Esophagus muscularis mucosa (tissue), 4 donors: ENCODE measurements at places on chromosomes 3 and 15. TPM values are rescaled to one million over a fixed set of nuclear protein-coding genes. Genes with fewer than 3 reads are reported as not detected.

PLOD2 gene
- 48.2 TPM for total RNA-seq

CPA3 gene
- total RNA-seq: 33.2 TPM

GNAT1 gene
- not detected for total RNA-seq

C2CD4A gene
- not detected for total RNA-seq

PLSCR4 gene
- total RNA-seq: 43.5 TPM

ZIC4 gene
- not detected for total RNA-seq

GRCh38 chr3:168693870-168694269 lies 598.1 kb upstream of the GOLIM4 start:
- H3K4me1 ChIP-seq: no peaks in the 10 kb centered on the region
- H3K36me3 ChIP-seq: no peaks in the 10 kb centered on the region
- no peak overlapping the region for H3K4me3 ChIP-seq
- H3K27me3 ChIP-seq: no peaks in the 10 kb centered on the region

DNA sequence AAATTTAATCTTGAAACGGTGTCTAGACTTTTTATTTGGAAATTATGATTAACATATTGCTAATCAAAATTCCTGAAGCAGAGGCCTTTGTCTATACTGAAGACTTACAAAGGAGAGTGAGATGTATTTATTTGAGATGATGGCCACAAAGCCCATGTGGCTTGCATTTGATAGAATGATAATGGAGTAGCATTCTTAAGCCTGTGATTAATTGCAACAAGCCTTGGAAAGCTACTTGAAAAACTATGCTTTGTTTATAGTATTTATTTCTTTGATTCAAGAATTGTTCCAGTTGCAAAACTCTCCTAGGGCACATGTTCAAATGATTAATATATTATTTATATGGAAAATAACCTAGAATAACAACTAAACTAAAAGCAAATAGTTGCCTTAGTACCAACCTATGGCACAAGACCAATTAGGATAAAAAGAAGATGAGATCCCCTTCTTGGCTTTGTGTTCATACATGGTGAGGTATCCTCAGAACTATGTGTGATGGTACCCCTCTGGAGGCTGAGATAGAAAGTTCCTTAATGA lies 244.1 kb upstream of the TBL1XR1 start:
- H3K27ac ChIP-seq: peak overlapping the region; percentile 82
- peak overlapping the region; percentile 47 for H3K4me3 ChIP-seq
- H3K27me3 ChIP-seq: no peaks in the 10 kb centered on the region
- H3K4me1 ChIP-seq: peaks cover 4% of the 10 kb centered on the region
- DNase-seq: no peak

DNA sequence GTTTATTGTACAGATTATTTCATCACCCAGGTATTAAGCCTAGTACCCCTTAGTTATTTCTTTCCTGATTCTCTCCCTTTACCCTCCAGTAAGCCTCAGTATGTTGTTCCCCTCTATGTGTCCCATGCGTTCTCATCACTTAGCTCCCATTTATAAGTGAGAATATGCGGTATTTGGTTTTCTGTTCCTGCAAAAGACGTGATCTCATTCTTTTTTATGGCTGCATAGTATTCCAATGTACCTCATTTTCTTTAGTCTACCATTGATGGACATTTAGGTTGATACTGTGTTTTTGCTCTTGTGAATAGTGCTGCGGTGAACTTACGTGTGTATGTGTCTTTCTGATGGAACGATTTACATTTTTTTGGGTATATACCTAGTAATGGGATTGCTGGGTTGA lies 36.7 kb downstream of the CEP63 start:
- no peak overlapping the region for H3K27ac ChIP-seq
- H3K27me3 ChIP-seq: no peaks in the 10 kb centered on the region
- H3K4me3 ChIP-seq: no peak overlapping the region

DNA sequence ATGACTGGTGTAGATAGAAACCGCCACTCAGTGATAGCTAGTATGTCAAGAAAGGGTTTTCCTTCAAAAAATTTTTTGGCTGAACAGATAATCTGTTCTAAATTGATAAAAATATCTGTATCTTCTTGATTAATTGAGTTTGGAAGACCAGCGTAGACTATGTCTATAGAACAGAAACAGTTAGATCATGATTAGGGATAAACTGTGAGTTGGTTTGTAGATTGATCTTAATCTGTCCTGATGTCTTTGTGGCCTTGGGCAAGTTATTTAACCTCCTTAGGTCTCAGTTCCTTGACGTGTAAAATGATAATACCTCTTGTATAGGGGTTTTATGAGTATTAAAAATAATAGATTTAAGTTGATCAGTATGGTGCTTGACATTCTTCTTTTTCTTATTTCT lies 4.7 kb downstream of the NFKBIZ start:
- no peaks in the 10 kb centered on the region for H3K27me3 ChIP-seq
- H3K27ac ChIP-seq: peak overlapping the region; percentile 99
- H3K4me3 ChIP-seq: peak overlapping the region; percentile 89
- no peak for DNase-seq

DNA sequence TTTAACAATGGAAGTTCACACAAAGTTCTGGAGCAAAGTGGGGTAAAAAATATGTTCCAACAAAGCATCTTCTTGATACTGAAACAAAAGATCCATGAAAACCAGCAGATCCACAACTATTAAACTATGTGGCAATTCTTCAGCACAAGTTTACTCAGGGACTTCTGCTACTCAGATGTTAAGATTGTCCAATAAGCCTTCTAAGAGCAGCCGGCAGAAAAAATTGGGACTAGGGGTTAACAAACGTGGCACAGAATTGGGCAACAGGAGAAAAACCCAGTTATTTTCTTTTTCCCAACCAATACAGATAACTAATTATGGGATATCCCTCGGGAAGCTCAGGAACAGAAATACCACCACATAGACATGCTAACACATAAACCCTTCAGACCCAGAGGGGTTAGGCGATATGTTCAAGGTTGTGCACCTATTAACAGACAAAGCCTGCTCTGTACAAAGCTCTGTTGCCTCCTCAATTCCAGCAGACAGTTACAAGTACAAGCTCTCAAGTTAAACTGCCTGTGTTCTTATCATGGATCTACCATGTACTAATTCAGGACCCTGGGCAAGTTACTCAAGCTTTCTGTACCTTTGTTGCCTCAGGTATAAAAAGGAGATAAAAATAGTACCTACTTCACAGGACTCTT lies 6.8 kb downstream of the SSR3 start:
- peaks cover 98% of the 10 kb centered on the region for H3K4me1 ChIP-seq
- no peaks in the 10 kb centered on the region for H3K27me3 ChIP-seq
- H3K36me3 ChIP-seq: peaks cover 60% of the 10 kb centered on the region
- H3K4me3 ChIP-seq: peak overlapping the region; percentile 33
- peak overlapping the region; percentile 77 for H3K27ac ChIP-seq

DNA sequence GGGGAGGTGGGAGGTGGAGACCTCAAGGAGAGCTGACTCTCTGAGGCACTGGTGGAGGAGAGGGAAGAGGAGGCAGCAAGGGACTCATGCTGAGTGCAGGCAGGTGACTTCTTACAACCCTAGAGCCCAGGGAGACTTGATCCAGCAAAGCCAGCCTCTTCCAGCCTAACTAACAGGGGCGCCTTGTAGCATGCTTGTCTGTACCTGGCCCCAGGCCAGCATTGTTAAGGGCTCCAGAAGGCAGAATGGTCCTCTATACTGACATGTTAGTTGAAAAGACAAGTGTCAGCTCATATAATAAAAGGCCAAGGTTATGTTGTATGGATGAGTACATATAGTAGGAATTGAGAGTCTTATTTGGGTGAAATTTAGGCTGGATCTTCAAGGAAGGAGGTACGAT lies 65.4 kb downstream of the CHDH start:
- no peak overlapping the region for H3K27ac ChIP-seq
- H3K4me1 ChIP-seq: peaks cover 3% of the 10 kb centered on the region
- no peaks in the 10 kb centered on the region for H3K27me3 ChIP-seq
- no peak for DNase-seq
- H3K4me3 ChIP-seq: no peak overlapping the region

- H3K36me3 ChIP-seq: no peaks in the 10 kb centered on the region
- no peak overlapping the region for H3K4me3 ChIP-seq
- peak overlapping the region; percentile 82 for H3K27ac ChIP-seq
Measured at GRCh38 chr3:58068122-58068809, 60.0 kb downstream of the FLNB start.

DNA sequence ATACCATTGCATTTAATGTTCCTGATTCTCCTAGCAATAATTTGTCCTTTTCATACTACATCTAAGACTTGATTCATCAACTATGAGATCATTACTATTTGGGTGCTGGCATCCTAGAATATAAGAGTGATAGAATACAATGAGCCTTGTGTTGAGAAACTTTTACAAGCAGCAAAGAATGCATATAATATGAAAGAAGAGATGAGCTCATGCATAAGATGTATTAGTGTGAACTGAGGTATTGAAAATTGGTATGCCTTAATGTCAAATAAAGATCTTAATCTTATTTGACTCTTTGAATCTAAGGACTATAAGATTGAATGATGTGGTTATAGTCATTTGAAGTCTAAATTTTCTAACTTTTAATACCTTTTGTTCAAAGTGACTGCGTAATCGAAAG lies 220.0 kb upstream of the ARHGEF26 start:
- no peak for DNase-seq
- no peaks in the 10 kb centered on the region for H3K4me1 ChIP-seq
- H3K27ac ChIP-seq: no peak overlapping the region
- no peaks in the 10 kb centered on the region for H3K27me3 ChIP-seq
- no peaks in the 10 kb centered on the region for H3K36me3 ChIP-seq
- H3K4me3 ChIP-seq: no peak overlapping the region

DNA sequence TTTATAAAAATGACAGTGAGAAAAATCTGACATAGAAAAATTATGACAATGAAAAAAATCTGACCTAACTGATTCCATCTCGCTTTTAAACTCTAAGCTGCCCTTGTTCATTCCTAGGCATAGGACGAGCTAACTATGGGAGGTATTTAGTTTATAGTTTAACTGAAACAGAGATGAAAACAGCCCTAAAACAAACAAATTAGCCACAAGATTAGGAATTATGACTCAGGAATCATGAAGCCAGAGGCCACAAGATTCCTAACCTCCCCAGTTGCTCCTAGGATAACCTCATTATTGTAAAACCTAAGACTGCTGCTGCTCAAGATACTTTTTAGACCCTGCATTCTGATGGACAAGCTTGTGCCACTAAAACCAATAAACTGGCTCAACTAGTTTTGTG lies 122.7 kb upstream of the MNS1 start:
- no peak for DNase-seq
- no peaks in the 10 kb centered on the region for H3K36me3 ChIP-seq
- H3K4me3 ChIP-seq: no peak overlapping the region
- no peaks in the 10 kb centered on the region for H3K4me1 ChIP-seq
- H3K27me3 ChIP-seq: no peaks in the 10 kb centered on the region

DNA sequence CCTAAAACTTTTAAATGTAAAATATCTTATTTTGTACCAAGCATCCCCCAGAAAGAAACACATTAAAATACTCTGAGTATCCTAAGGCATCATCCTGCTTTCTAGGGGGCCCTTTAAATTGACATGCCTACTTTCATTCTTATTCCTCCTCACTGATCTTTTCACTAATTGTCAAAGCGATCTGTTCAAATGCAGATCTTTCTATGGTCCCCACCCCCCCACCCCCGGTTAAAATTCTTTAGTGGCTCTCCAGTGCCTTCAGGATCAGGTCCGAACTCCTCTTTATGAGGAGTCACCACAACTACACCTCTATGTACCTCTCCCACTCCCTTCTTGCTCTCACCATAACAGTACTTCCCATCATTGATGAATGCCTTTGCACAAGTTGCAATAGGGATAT lies 19.2 kb upstream of the TFDP2 start:
- H3K4me1 ChIP-seq: no peaks in the 10 kb centered on the region
- H3K36me3 ChIP-seq: peaks cover 35% of the 10 kb centered on the region
- no peaks in the 10 kb centered on the region for H3K27me3 ChIP-seq
- no peak overlapping the region for H3K4me3 ChIP-seq
- H3K27ac ChIP-seq: no peak overlapping the region
- no peak for DNase-seq

- peaks cover 43% of the 10 kb centered on the region for H3K4me1 ChIP-seq
- no peak overlapping the region for H3K27ac ChIP-seq
- H3K4me3 ChIP-seq: no peak overlapping the region
Measured at GRCh38 chr3:49779358-49780079, 6.8 kb downstream of the IP6K1 start.

DNA sequence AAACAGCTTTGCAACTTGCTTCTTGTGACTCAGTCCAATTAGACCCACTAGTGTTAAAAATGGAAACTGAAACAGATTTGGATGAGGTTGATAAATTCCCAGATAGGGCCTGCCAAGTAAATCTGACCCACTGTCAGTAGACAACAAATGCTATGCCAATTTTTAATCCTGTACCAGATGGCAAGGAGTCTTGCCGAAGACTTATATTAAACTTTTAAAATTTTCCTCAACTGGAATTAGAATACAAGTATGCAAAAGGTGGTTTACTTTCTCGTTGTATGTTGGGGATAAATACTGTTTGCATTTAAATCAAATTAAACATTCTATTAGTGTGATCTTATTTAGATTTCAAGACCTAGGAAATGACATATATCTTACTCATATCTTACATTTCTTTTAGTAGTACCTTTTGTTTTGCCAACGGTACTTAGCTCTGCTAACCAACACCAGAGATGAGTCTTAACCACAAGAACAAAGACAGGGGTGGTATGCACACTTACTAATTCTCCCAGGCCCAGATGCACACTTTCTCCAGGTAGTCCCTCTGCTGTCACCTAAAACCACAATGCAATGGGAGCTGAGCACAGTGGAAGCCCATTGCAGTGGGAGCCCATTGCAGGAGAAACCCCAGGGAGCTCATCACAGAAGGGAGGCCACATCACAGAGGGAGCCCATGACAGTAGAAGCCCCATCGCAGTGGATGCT lies 77.8 kb downstream of the WWTR1 start:
- H3K36me3 ChIP-seq: no peaks in the 10 kb centered on the region
- DNase-seq: no peak
- H3K27ac ChIP-seq: peak overlapping the region; percentile 23
- no peaks in the 10 kb centered on the region for H3K27me3 ChIP-seq
- H3K4me1 ChIP-seq: peaks cover 100% of the 10 kb centered on the region

- DNase-seq: no peak
- H3K4me3 ChIP-seq: no peak overlapping the region
- H3K36me3 ChIP-seq: no peaks in the 10 kb centered on the region
Measured at GRCh38 chr3:117005911-117006522, 296.4 kb downstream of the TUSC7 start.

GRCh38 chr3:188400494-188401243 lies 246.7 kb downstream of the LPP start:
- H3K4me1 ChIP-seq: peaks cover 32% of the 10 kb centered on the region
- no peaks in the 10 kb centered on the region for H3K36me3 ChIP-seq
- H3K27ac ChIP-seq: peak overlapping the region; percentile 31
- H3K4me3 ChIP-seq: no peak overlapping the region
- no peak for DNase-seq

GRCh38 chr3:146024260-146024659 lies 136.7 kb downstream of the PLOD2 start:
- no peak overlapping the region for H3K4me3 ChIP-seq
- H3K4me1 ChIP-seq: no peaks in the 10 kb centered on the region
- H3K27me3 ChIP-seq: no peaks in the 10 kb centered on the region
- H3K36me3 ChIP-seq: no peaks in the 10 kb centered on the region
